SK-MEL-5 (cell line): ENCODE measurements at places on chromosomes 2 and 18. TPM values are rescaled to one million over a fixed set of nuclear protein-coding genes. Genes with fewer than 3 reads are reported as not detected.
A peak's percentile ranks its signal among the peaks of the same experiment; 100 is the strongest.

- no peak for DNase-seq
Observed at GRCh38 chr2:67212203-67212602, 184.9 kb upstream of the ETAA1 start.

DNA sequence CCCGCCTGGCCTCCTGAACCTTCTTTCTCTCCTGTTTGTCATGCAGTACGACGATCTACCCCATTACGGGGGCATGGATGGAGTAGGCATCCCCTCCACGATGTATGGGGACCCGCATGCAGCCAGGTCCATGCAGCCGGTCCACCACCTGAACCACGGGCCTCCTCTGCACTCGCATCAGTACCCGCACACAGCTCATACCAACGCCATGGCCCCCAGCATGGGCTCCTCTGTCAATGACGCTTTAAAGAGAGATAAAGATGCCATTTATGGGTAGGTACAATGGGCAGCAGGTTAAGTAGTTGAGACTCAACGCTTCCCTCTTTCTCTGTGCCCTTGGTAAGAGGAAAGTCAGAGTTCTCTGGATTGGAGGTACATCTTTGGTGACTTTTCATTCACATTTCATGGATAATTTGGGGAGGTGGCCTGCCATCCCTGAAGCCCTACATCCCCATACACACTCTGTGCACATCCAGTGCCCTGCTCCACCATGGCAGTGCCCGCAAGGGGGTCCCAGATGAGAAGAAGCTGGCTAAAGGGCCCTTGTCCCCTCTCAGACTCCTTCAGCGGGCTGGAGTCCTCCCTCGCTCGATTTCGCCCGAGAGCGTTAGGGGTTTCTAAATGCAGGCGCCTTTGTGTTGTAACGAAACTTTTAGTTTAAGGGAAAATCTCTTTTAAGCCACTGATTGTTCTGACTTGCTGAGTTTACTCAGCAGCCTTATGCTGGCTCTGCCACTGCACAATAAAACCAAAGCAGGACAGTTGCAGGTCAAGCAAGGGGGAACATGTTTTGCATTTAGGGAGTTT, 3.0 kb downstream of the MEIS1 start:
- DNase-seq: no peak

DNA sequence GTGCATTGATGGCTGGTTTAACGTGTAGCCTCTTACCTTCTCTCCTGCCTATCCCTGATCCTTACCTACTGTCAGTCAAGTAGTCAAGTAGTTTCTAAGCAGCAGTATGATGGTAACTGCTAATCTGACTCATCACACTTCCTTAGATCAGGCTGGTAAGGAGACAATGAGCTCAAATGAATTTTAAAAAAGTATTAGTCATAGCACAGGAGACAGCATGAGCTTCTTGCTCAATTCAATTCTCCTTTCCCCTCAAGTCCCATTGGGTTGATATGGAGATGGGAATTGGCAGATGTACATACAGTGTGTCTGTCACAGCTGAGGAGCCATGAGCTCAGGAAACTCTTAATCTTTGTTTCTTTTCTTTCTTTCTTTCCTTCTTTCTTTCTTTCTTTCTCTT, 799.7 kb downstream of the LRP1B start:
- DNase-seq: no peak

DNA sequence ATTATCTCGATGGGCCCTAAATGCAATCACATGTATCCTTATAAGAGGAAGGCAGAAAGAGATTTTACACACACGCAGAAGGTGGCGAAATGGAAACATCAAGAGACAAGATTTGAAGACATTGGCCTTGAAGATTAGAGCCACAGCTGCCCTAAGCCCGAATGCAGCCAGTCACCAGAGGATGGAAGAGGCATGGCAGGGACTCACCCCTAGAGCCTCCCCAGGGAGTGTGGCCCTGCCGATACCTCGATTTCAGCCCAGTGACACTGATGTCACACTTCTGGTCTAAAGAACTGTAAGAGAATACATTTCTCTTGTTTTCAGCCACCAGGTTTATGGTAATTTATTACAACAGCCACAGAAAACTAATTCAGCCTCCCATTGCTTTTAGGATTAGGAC, 17.4 kb downstream of the TTC39C start:
- no peak for DNase-seq

DNA sequence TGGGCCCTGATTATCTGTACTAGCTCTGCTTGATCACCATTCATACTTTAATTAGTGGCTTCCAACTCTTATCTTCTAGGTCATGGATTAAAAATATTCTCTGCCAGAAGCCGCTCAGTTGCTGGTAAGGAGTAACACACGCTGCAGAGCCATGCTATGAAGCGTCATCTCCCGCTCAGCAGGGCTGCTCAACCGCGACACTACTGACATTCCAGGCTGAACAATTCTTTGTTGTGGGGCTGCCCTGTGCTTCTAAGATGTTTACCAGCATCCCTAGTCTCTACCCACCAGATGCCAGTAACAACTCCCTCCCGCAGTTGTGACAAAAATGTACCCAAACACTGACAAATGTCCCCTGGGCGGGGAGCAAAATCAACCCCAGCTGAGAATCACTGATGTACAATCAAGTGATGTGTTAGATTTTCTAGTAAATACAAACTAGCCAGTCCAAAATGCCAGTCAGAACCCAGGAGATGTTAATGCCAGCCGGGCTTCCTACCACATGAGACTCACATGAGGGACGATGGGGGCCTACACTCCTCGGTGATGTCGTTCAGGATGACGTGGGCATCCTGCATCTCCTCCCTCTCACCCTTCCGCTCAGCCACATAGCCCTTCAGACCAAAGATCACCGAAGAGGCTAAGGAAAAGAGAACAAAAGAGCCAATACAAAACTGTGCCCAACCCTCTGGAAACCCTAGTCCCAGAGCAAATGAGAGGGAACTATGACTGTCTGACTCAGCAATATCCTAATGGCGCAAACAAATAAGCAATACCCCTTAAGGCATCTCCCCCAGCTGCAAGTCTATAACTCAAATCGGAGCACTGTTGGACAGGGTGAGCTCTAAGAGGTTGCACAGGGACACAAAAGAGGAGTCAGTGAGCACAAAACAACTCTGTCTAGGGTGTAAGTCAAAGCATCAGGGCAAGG, 15.6 kb downstream of the ILKAP start:
- peak; percentile 93 for DNase-seq

GRCh38 chr2:85647823-85648526, 20.0 kb downstream of the SFTPB start:
- DNase-seq: no peak

DNA sequence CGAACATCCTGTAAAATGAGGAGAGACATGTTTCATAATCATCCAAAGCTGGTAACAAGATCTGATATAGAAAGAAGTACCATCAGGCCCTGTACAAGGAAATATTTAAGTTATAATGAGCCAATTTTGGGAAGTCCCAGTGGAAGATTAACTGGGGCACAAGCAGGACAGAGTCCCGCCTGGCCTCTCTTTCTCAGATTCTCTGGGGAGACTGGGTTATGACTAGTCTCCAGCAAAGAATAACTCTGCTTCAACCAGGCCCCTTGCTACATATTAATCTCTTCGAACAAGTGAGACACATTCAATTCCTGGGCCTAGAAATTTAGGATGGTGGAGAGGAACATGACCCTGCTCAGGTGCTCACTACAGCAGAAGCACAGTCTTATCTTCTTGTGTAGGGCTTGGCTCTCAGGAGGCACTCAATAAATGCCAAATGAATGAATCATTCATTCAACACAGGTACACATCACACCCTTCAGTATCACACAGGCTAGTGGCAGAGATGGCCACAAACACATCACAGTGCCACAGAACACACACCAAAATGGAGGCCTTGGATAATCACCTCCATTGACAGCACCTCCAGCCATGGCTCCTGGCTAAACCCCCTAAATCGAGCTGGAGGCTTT, 46.4 kb upstream of the RNF152 start:
- no peak for DNase-seq

DNA sequence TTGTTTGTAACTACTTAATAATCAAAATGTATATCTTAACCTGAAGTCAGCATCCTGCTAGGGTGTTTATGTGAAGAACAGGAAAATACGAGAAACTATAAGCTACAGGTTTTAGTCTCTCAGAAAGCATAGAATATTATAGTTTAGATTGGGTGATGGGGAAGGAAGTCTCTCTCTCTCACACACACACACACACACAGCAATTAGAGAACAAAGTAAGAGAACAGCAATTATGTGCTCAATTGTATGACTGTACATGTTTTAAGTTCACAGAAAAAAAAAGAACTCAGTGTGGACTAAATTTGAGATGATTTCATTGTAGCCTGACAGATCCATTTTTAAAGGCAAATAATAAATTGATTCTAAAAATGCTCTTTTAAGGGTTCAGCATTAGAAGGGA, 94.3 kb upstream of the ZNF516 start:
- no peak for DNase-seq

- DNase-seq: peak; percentile 19
Observed at GRCh38 chr2:239268082-239268481, 132.7 kb downstream of the HDAC4 start.

Gene EFR3B
- total RNA-seq: 7.9 and 10.1 TPM in 2 replicates

Gene KCTD1
- 11.6 and 11.9 TPM in 2 replicates for total RNA-seq

Gene COL4A4
- not detected in 2 replicates for total RNA-seq

Gene ZNF521
- total RNA-seq: 1.9 and 4.9 TPM in 2 replicates

Gene SCYGR4
- total RNA-seq: not detected in 2 replicates
